Tongue (tissue), 3 donors: ENCODE measurements at places on chromosomes 11 and 22. TPM values are rescaled to one million over a fixed set of nuclear protein-coding genes. Genes with fewer than 3 reads are reported as not detected.

Gene PITPNM1
- total RNA-seq = 17.1 TPM

GRCh38 chr11:60767388-60767811 lies 10.7 kb downstream of the MS4A15 start:
- DNase-seq = peak; percentile 25

GRCh38 chr11:24723231-24723630 lies 226.4 kb downstream of the LUZP2 start:
- no peak for DNase-seq

DNA sequence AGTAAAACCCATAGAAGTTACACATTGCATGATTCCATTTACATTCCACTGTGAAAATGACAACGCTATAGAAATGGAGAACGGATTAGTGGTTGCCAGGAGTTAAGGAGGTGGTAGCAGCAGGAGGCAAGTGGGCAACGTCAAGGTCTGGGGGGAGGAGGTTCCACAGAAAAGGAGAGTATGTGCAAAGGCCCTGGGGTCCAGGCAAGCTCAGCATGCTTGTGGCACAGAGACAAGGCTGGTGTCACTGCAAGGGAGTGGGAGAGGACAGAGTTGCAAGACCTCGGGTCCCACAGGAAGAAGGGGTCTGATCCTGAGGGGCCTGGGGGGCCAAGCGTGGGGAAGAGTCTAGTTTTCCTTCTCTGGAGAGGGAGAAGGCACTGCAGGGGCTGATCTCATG lies 240.8 kb downstream of the MN1 start:
- DNase-seq = no peak

DNA sequence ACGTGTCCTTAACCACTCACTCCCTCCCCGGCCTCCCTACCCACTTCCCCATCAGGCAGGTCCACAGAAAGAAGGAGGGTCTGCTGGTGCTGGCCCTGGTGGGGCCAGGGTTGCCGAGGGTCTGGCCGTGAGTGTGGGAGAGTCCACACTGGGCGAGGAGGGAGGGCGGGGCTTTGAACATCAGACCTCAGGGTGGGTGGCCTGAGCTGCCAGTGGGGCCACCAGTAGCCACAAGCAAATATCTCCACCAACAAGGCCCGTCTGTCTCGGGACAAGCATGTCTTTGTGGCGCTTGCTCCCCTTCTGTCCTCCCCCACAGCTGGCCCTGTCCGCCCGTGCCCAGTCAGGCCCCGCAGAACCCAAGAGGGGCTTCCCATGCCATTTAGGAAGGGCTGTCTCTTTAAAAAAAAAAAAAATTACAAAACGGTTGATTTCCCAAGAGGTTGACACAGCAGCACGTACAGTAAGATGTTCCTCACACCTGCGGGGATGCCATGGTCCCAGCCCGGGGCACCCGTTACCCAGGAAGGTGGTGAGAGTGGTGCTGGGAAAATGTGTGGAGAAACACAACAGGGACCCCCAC lies 17.7 kb upstream of the TALDO1 start:
- DNase-seq = no peak

- no peak for DNase-seq
These were observed 69.1 kb upstream of the APOA1 start for GRCh38 chr11:116906479-116906878.

- peak; percentile 69 for DNase-seq
These were observed 56.8 kb upstream of the CLMP start for GRCh38 chr11:123251657-123252344.

DNA sequence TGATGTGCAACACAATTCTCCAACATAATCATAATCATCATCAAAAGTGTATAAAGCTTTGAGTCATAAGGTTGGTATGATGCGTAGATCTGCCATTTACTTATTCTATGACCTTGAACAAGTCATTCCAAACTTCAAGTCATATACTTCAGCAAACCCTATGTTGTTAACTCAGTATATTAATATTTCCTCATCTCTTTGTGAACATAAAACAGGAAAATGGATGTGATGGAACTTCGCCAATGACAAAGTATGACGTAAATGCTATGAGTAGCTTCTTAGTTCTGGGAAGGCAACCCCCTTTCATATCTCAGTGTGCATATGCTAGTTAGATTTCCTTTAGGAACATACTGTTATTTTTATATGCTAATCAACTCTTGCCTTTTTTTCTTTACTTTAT lies 102.7 kb upstream of the ANO3 start:
- peak; percentile 15 for DNase-seq

Gene TUBA8
- total RNA-seq = 13.3 TPM

Gene FGF4
- total RNA-seq = not detected

- peak; percentile 46 for DNase-seq
These were observed 7.5 kb upstream of the MYH9 start for GRCh38 chr22:36395055-36395849.

GRCh38 chr22:29427176-29427760 lies 11.1 kb upstream of the RFPL1 start:
- no peak for DNase-seq

DNA sequence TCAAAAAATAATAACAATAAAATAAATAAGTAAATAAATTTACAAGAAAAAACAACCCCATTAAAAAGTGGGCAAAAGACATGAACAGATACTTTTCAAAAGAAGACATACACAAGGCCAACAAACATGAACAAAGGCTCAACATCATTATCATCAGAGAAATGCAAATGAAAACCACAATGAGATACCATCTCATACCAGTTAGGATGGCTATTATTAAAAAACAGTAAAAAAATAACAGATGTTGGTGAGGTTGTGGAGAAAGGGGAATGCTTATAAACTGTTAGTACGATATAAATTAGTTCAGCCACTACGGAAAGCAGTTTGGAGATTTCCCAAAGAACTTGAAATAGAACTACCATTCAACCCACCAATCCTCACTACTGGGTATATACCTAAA lies 44.6 kb downstream of the PRCP start:
- DNase-seq = no peak

DNA sequence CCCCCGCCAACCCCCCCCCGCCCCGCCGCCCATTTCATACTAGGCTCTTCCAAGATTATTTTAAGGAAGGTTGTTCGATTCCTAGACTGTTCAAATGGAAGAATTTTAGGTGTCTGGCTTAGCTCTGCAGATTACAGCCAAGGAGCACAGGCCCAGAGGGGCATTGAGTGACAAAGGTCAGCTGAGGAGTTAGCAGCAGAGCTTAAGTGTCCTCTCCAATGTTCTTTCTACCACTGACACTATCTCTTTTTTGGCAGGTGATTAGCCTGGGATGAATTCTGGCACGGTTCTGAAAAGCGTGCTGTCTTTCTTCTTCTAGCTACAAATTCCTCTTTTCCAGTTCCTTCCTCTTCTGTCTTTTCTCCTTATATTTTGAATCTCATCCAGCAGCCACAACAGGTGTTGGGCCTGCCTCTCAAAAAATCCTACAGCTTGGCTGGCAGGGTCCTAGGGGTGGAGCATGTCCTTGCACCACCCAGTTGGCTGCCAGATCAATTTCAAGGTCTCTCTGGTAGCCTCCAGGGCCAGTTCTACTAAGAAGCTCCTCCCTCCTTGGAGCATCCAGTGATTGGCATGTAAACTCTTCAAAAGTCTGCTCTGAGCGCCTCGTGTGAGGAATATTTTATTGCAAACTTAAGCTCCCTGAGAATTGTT lies 23.0 kb downstream of the KCNE3 start:
- peak; percentile 92 for DNase-seq

Gene OOSP2
- total RNA-seq = not detected

DNA sequence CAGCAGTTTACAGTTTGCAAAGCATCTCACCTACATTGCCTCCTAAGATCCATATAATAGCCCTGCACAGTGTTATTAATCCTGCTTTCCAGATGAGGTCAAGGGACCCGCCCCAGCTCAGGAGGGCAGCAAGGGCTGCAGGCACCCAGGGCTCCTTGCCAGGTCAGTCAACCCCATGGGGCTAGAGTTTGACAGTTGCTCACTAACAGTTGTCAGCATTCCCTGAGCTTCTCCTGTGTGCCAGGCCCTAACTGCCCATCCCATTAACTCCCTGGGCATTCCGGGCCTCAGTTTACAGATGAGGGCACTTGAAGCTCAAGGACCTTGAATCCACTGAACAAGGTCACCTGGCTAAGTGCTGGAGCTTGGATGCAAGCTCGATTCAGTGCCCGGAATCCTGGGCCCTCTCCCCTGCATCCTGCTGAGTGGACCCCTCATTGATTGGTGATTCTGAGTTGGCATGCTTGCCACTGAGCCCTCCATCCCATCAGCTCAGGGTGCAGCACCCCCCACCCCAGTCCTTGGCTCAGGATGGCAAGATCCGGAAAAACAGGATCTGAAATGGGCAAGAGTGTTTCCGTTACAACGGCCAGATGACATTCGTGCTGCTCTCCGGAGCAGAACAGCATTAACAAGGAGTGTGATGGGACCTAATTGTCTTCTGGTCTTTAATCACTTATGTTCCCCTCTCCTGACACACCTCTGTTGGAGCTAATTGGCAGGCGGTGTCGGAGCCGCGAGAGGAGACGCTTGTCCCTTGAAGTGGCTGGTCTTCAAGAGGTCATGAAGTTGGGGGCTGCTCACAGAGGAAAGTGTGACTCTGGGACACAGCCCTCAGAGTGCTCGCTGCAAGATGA lies 87.4 kb upstream of the SHISAL1 start:
- DNase-seq = no peak

Gene AIP
- total RNA-seq = 42.2 TPM

- DNase-seq = no peak
These were observed 11.2 kb downstream of the MCM5 start for GRCh38 chr22:35411102-35411501.

DNA sequence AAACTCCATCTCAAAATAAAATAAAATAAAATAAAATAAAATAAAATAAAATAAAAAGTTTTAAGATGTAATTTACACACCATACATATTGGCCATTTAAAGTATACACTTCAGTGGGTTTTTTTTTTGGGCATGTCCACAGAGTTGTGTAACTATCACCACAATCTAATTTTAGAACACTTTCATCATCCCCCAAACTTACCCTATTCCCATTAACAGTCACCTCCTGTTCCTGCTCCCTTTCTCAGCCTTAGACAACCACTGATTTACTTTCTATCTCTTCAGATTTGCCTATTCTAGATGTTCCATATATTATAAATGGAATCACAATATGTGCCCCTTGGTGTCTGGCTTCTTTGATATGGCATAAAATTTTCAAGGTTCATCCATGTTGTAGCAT lies 4.6 kb upstream of the ACER3 start:
- no peak for DNase-seq

DNA sequence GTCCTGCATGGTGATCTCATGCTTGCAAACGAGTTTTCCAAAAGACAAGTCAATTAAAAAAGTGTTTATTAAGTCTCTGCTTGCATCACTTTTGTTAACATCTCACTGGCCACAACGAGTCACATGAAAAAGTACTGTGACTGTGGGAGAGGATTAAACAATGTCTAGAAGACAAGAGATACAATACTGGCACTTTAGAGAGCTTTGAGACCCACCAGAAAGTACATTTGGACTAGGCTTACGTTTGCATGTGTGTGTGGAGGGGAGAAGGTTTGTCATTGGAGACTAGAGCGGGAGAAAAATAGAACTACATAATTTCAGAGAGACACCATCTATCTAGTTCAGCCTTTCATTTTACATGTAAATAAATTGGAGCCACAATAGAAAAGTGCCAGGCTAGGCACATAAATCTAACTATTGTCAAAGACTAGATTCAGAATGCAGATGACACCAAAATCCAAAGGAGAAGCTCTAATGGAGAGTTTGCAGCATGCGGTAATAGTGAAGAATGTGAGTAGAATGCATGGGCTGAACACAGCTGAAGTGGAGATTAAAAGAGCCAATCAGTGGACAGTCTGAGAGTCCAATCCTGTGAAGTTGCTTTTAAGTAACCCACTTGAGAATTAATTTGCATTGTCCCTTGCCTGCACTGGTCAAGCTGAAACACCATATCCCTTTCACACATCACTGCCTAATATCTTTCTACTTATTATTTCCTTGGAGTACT lies 977.4 kb upstream of the FAT3 start:
- DNase-seq = no peak

GRCh38 chr11:58592760-58593472 lies 14.1 kb downstream of the ZFP91 start:
- no peak for DNase-seq

DNA sequence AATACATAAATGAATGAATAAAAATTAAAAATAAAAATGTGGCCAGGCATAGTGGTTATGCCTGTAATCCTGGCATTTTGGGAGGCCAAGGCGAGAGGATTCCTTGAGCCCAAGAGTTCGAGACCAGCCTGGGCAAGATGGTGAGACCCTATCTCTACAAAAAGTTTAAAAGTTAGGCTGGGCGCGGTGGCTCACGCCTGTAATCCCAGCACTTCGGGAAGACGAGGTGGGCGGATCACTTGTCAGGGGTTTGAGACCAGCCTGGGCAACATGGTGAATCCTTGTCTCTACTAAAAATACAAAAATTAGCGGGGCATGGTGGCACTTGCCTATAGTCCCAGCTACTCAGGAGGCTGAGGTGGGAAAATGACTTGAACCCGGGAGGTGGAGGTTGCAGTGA lies 9.7 kb upstream of the BEST1 start:
- DNase-seq = no peak

Gene MRGPRX3
- 0.51 TPM for total RNA-seq

Gene MS4A6E
- not detected for total RNA-seq

DNA sequence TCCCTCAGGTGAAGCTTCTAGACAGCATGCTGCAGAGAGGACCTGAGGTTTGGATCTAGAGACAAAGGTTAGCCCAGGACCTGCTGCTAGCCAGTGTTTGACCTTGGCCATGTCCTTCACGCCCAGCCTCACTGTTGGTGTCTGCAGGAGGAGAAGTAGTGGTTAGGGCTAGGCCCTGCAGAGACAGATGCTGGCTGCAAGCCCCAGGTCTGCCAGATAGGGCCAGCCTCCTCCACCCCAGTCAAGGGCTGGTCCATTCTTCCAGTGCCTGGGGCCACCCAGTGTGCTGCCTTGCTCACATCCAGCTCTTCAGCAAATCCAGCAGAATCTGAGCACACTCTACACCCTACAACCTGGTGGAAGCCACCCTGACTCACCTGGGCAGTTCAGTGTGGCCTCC lies 21.5 kb upstream of the MIEF1 start:
- no peak for DNase-seq

Gene NCAPD3
- total RNA-seq = 18.1 TPM

Gene POTEH
- not detected for total RNA-seq

DNA sequence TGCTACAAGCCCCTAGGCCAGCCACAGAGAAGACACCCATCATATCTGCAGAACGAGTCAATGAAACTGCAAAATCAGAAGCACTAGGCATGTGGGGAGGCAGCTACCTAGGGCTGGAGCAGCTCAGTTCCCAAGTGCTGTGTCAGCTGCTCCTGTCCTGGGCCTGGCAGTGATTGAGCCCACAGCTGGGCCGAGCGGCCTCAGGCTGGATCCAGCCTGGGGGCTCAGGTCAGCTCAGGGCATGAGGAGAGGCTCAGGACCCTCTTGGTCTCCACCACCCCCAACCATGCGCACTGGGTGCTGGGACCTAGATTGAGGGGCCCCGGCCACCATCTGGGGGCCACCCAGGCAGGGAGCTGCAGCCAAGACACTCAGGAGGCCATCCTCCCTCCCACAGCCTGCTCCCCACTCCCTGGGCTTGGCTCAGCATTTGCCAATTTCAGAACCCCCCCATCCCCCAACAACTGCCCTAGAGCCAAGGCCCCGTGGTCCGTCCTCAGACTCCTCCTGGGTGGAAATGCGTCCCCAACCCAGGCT lies 2.4 kb upstream of the TNNT3 start:
- peak; percentile 79 for DNase-seq

GRCh38 chr22:21697021-21697771 lies 31.4 kb downstream of the PPIL2 start:
- no peak for DNase-seq
